Activated naive CD8-positive, alpha-beta T cell treated with anti-CD3 and anti-CD28 coated beads, Interleukin-2, amount 10 ng/mL, durations not matched to agents 7 days and 5 days (primary cell): ENCODE measurements at places on chromosomes 4 and X. TPM values are rescaled to one million over a fixed set of nuclear protein-coding genes. Genes with fewer than 3 reads are reported as not detected.

- peaks cover 39% of the 10 kb centered on the region for H3K36me3 ChIP-seq
- H3K27me3 ChIP-seq = no peaks in the 10 kb centered on the region
- peaks cover 30% of the 10 kb centered on the region for H3K4me1 ChIP-seq
- no peak for DNase-seq
Observed at GRCh38 chr4:37902212-37902611, 11.3 kb downstream of the TBC1D1 start.

DNA sequence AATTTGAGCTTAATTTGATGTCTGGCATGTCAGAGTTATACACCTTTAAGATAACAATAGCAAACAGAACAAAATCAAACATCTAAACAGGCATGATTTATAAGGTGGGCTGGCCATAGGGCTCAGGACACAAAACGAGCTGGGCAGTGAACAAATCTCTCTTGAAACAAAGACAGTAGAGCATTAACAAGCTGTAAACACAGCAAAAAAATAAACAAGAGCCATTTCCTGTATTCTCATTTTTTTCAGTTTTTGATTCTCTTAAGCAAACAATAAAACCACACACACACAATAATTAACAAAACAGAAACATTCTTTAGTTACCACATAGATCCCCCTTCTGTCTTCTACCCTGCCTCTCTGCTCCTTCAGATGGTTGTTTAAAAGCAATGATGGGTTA is 68.3 kb upstream of the TMEM150C start:
- DNase-seq = no peak
- no peaks in the 10 kb centered on the region for H3K27me3 ChIP-seq
- H3K4me1 ChIP-seq = peaks cover 1% of the 10 kb centered on the region
- peaks cover 5% of the 10 kb centered on the region for H3K36me3 ChIP-seq
- H3K4me3 ChIP-seq = no peak overlapping the region
- no peak overlapping the region for H3K27ac ChIP-seq

The GPRIN3 gene
- 23.9 TPM for total RNA-seq

DNA sequence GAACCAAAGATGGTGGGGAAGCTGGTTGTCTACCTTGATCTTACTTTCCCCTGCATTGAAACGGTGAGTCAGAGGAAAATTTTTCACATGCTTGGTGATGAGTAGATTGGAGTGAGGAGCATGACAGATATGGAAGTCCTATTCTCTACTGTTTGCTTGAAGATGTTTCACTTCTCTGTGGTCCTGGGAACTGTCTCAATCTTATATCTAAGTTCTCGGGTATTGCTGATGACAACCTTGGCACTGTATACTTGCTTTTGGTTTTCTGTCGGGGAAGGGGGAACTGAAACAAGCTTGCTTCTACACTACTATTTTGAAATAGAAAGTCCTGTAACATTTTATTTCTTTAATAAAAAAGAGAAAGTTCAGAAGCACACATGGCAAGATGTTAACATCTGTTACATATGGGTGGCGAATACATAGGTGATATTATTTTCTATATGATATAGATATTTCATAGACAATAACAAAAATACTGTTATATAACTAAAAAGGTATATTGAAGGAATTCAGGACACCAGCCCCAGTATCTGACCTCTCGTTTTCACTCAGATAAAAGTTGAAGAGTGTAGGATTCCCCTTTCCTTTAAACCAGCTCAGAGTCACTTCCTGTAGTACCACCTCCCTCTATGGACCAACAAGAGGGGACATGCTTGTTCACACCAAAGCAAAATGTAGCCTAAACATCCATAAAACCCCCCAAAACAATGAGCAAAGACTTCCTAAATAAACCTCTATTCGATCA is 88.8 kb downstream of the FMR1NB start:
- H3K27ac ChIP-seq = no peak overlapping the region
- H3K36me3 ChIP-seq = no peaks in the 10 kb centered on the region
- peaks cover 7% of the 10 kb centered on the region for H3K27me3 ChIP-seq
- DNase-seq = no peak
- no peak overlapping the region for H3K4me3 ChIP-seq

The TSPAN7 gene
- not detected for total RNA-seq

The SSX4 gene
- not detected for total RNA-seq

The MAGEA4 gene
- total RNA-seq = not detected

GRCh38 chr4:185682236-185682635 is 129.8 kb downstream of the SORBS2 start:
- no peak for DNase-seq
- no peaks in the 10 kb centered on the region for H3K36me3 ChIP-seq
- no peak overlapping the region for H3K27ac ChIP-seq
- no peaks in the 10 kb centered on the region for H3K27me3 ChIP-seq

DNA sequence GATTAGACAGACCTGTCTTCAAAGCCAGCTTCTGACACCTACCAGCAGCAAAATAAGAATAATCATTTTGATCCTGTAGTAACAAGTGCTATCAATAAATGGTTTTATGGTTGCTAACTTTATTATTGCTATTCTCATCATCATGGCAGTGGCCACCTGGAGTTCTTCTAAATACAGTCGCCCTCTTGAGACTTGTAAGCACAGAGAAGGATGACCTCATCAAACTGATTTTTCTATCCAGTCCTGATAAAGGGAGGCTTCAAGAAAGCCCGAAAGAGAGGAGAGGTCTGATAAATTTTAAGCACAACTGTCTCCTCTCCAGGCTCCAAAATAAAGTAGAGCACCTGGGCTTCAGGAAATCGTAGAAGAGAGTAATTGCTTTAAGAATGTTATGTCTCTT is 286.4 kb downstream of the USP46 start:
- DNase-seq = no peak
- H3K36me3 ChIP-seq = no peaks in the 10 kb centered on the region
- no peak overlapping the region for H3K27ac ChIP-seq
- H3K27me3 ChIP-seq = no peaks in the 10 kb centered on the region
- no peaks in the 10 kb centered on the region for H3K4me1 ChIP-seq
- H3K4me3 ChIP-seq = no peak overlapping the region

GRCh38 chrX:38881727-38882126 is 80.5 kb downstream of the MID1IP1 start:
- H3K27ac ChIP-seq = no peak overlapping the region
- no peak for DNase-seq
- H3K4me1 ChIP-seq = peaks cover 8% of the 10 kb centered on the region
- no peaks in the 10 kb centered on the region for H3K36me3 ChIP-seq
- H3K4me3 ChIP-seq = no peak overlapping the region

The RRH gene
- total RNA-seq = not detected

The HTN3 gene
- not detected for total RNA-seq

DNA sequence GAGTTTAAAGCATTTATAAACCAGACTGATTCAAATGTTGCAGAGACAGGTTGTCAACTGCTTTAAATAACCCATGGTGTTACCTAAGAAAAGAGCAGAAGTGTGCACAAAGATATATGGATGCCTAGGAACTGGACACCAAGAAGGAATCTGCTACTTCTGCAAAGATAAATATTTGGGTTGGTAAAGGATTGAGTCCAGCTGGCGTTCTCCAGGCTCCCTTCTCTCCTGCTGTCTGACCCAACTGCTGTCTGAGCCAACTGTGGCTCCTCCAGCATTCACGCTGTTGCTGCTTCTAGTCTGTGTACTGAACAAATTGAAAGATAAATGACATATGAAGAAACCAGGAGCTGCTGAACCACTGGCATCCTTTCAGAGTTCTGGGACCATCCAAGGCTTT is 1167.8 kb upstream of the PRKX start:
- H3K27me3 ChIP-seq = no peaks in the 10 kb centered on the region
- no peak for DNase-seq
- no peak overlapping the region for H3K4me3 ChIP-seq

- peak overlapping the region; percentile 58 for H3K4me3 ChIP-seq
- peak overlapping the region; percentile 34 for H3K27ac ChIP-seq
- no peaks in the 10 kb centered on the region for H3K27me3 ChIP-seq
- peaks cover 8% of the 10 kb centered on the region for H3K4me1 ChIP-seq
- no peaks in the 10 kb centered on the region for H3K36me3 ChIP-seq
Observed at GRCh38 chr4:681736-682451, 7.1 kb downstream of the SLC49A3 start.

DNA sequence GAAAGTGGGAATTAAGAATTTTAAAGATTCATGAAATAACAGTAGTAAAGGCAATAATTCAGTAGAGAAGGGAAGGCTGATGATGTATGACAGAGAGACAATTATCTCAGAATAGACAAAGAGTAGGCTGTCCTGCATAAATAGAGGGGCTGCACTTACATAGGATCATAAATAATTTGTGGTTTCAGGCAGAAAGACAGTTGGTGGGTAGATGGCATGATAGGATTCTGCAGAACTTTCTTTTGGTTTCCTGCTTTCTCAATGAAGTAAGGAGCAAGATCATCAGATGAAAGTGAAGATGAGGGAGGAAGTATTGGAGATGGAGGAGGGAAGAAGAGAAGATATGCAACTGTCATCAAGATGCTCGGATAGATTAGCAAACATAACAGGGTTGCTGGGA is 604.9 kb upstream of the ZFP42 start:
- H3K27ac ChIP-seq = no peak overlapping the region
- H3K27me3 ChIP-seq = no peaks in the 10 kb centered on the region
- H3K4me1 ChIP-seq = no peaks in the 10 kb centered on the region
- H3K36me3 ChIP-seq = no peaks in the 10 kb centered on the region

The FRYL gene
- total RNA-seq = 114 TPM
